Muscle of arm (tissue), 14 donors: ENCODE measurements at places on chromosomes 12 and 14. TPM values are rescaled to one million over a fixed set of nuclear protein-coding genes. Genes with fewer than 3 reads are reported as not detected.
A peak's percentile ranks its signal among the peaks of the same experiment; 100 is the strongest.

The CLMN gene
- 3.5 TPM for polyA plus RNA-seq

The AKAP5 gene
- polyA plus RNA-seq, result 0.48 TPM

The C1S gene
- polyA plus RNA-seq, result 119 TPM

The STON2 gene
- polyA plus RNA-seq, result 13.6 TPM

DNA sequence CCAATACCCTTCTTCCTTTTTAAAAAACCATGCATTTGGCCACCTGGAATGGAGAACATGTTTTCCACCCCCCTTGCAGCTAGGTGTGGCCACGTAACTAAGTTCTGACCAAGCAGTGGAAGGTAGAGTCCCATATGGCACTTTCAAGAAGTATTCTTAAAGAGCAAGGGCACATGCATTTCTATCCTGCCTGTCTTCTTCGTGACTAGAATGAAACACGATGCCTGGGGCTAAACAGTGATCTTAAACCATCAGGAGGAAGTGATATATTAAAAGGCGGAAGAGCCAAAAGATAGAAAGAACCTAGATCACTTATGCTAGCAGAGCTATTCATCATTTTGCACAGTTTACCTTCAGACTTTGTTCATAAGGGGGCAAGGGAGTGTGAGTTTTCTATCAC, 16.0 kb upstream of the DDX11 start:
- DNase-seq, result no peak

- DNase-seq, result no peak
Measured at GRCh38 chr12:78403681-78404080, 460.9 kb upstream of the SYT1 start.

DNA sequence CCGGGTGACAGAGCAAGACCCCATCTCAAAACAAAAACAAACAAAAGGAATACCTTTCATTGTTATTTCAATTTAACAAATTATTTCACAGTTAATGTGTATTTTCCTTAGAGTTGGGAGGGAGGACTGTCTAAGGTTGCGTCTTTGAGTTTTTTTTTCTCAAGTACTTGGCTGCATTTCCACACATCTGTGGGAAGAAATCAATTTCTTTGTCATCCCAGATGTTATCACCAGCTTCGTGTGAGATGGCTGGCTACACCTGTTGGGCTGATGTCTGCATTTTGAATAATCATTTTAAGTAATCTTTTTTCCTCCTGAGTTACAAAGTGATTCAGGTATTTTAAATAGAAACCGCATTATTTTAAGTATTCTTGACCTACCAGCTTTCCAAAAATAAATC, 59.4 kb downstream of the EML1 start:
- no peak for DNase-seq

- DNase-seq, result no peak
Measured at GRCh38 chr14:98404811-98405210, 867.2 kb downstream of the BCL11B start.

GRCh38 chr12:56205445-56205844, 16.2 kb upstream of the SMARCC2 start:
- no peak for DNase-seq

GRCh38 chr14:88551980-88552431, 2.8 kb downstream of the PTPN21 start:
- DNase-seq, result peak; percentile 41

DNA sequence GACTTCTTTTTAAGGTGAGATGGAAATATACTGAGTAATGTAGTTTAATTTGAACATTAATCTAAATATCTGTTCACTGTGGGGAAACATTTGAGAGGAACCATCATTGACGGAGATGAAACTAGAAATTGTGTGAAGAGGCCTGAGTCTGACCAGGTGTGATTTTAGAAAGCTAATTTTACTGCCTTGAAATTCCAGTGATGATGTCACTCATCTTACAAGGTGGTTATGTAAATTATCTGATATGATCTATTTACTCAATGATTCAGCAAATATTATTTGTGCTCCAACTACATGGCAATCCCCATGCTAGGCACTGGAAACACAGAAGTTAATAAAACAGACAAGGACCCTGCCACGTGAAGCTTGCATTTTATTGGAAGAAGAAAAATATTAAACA, 435.7 kb upstream of the DCN start:
- DNase-seq, result no peak

- DNase-seq, result no peak
Measured at GRCh38 chr12:21221778-21222177, 90.8 kb downstream of the SLCO1B1 start.

- DNase-seq, result no peak
Measured at GRCh38 chr12:54404061-54405004, 14.7 kb downstream of the ITGA5 start.

DNA sequence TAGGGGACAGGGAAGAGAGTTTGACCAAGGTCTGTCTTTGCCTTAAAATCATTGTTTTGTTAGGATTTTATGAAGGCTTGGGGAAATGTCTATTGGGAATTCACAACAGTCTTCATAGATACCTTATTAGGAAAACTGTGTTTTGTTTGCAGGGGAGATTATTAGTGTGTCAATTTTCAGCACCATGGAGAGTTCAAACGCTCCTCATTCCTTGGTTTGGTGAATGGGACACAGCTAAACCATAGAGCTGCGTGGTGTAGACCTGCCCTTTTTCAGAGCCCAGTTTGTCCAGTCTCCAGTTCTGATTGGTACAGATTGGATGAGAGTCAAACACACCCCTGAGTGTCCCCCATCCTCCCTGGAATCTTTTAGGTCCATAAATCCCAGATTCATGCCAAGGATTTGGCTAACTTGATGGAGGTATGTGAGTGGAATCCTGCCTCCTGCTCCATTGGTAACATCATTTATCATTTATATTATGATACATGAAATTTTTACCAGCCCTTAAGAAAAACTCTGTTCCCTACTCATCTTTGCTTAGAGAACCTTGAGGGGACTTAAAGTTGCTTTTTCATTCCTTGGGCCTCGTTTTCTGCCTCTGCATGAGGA, 12.0 kb downstream of the NGDN start:
- peak; percentile 9 for DNase-seq

GRCh38 chr12:110743571-110744093, 941 bp upstream of the PPP1CC start:
- DNase-seq, result peak; percentile 45

DNA sequence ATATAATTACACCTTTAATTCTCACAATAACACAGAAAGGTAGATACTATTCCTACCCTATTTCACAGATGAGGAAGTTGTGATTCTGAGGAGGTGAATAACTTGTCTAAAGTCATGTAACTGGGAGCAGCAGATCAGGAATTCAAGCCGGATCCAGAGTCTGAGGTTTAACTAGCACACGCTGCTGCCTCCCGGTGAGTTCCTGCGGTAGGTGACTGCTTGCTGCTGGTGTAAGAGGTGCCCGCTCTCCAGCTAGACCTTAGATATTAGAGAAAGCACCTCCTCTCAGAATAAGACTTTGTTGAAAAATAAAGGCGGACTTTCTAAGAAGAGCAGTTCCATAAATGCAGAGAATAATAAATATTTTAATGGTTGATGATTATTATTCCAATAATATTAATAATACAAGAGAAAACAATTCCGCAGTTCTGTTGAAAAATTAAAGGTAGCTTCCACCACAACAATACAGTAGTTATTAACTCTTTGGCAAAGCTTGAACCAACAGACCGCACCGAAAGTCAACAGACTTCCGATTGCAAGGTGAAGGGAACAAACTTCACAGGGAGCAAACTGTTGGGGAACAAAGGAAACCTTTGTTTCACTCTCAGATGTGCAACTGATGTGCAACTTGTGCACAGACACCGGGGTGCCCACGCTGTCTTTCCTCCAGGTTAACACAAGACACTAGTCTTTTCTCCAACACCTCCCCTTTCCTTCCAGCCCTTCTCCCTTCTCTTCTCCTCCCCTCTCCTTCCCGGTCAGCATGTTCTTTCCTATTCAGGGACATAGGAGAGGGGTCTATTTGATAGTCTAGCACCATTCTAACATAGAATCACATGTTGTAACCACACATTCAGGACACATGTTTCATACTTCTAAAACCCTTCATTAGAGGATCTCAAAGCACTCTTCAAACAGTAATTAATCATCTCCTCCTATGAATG, 73.2 kb upstream of the EGLN3 start:
- no peak for DNase-seq

DNA sequence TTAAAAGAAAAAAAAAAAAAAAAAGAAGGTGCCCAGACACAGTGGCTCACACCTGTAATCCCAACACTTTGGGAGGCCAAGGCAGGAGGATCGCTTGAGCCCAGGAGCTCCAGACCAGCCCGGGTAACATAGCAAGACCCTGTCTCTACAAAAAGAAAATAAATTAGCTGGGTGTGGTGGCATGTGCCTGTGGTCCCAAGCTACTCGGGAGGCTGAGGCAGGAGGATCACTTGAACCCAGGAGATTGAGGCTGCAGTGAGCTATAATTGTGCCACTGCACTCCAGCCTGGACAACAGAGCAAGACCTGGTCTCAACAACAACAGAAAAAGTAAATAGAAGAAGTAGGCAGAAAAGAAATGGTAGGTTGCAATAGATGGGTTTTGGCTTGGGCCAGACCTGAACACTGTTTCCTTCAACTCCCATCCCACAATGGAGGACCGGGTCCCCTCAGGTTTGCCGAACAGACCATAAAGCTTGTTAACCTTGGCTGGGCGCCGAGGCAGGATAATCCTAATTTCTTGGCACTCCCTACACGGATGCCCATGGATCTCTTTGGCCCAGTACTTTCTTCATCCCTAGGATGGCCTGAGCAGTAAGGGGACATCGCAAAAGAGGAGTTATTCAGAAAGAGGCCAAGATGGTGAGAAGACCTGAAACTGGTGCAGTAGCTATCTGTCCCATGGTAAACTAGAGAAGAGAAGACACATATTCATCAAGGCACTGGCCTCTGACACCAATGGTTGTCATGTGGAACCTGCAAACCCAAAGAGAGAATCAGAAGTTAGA, 165.5 kb upstream of the CCND2 start:
- DNase-seq, result no peak

DNA sequence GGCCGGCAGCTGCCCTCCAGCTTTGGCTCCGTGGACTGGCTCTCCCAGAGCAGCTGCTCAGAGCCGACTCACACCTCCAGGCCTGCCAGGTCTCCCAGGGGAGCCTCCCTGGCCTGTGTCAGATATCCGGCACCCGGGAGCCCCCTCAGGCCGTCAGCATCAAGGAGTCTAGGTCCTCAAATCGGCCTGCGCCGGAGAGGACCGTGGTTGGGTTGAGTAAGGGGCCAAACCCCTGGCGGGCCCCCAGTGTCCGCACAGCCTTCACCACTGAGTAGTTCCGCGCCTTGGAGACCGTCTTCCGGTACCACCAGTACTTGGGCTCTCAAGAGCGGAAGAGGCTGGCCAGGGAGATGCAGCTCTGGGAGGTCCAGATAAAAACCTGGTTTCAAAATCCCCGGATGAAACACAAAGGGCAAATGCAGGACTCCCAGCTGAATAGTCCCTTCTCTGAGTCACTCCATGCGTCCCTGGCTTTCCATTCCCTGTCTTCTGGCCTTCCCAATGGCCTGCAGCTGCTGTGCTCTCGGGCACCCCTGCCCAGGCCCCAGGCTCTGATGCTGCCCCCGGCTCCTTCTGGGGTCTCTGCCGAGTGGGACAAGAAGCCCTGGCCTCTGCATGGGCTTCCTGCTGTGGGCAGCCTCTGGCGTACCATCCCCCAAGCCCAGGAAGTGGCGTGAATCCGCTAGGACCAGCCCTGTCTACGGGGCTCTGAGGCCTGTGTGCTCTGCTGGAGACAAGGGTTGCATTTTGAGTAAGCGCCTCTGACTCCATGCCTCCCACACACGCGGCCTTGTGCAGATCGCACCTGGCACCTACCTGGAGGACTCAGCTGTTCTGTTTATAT, 245.1 kb upstream of the ATXN7L3B start:
- DNase-seq, result no peak

DNA sequence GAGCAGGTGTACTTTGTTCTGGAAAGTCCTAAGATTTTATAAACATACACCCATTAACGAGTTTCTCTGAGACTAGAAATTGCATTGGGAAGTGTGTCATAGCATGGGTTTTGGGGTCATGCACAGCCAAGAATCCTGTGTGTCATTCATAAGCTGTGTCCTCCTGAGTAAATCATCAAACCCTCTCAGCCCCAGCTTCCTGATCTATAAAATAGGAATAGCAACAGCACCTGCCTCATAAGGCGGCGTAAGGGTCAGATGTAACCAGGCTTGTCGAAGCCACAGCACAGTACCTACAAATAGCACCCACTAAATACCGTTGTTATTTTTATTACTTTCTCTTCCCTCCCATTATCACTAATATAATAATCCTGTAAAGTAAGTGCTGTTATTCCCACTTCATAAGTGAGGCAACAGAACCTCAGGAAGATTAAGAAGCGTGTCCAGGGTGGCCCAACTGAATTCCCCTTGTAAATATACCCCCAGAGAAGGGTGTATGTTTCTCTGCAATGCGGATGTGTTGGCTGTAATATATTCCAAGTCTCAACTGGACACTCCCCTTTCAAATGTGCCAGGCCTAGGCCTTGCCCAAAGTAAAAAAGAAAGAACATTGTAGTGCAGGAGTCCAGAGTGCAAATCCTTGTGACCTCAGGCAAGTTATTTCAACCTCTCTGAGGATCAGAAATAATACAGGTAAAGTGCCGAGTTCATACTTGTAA, 188.3 kb upstream of the BCL2L14 start:
- DNase-seq, result no peak

DNA sequence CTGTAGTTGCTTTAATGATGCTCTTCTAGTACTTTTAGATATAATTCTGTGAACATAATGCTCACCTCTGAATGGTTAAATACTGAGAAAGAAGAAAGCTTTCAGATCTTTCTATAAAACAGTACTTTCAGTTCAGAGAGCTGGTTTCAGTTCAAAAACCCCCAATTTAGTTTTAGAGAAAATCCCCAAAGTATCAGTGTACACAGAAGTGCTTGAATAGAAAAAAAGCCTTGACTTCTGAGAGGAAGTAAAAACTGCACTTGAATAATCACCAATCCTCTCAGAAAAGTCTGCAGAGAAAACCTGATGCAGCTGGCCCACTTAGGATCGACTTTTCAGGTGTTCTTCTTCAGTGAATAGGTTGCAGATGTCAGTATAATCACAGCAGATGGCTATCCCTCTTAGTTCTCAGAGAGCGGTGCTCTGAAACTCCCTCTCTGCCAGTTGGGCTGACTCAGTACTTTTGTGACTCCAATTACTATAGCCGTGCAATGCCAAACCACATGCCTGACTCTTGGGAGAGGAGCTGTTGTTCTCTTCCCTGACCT, 616.3 kb downstream of the LRFN5 start:
- DNase-seq, result peak; percentile 36

- DNase-seq, result peak; percentile 26
Measured at GRCh38 chr12:89707703-89708564, 704 bp downstream of the ATP2B1 start.

- no peak for DNase-seq
Measured at GRCh38 chr12:109571773-109572505, 1.4 kb downstream of the MMAB start.
